ENCODE measurements at places on chromosomes 1 and 21.

- DNase-seq, result no peak
These were observed 97.9 kb upstream of the RAB3GAP2 start for GRCh38 chr1:220370041-220370700.

GRCh38 chr1:247528812-247529474, 7.3 kb downstream of the OR2C3 start:
- no peak for DNase-seq

DNA sequence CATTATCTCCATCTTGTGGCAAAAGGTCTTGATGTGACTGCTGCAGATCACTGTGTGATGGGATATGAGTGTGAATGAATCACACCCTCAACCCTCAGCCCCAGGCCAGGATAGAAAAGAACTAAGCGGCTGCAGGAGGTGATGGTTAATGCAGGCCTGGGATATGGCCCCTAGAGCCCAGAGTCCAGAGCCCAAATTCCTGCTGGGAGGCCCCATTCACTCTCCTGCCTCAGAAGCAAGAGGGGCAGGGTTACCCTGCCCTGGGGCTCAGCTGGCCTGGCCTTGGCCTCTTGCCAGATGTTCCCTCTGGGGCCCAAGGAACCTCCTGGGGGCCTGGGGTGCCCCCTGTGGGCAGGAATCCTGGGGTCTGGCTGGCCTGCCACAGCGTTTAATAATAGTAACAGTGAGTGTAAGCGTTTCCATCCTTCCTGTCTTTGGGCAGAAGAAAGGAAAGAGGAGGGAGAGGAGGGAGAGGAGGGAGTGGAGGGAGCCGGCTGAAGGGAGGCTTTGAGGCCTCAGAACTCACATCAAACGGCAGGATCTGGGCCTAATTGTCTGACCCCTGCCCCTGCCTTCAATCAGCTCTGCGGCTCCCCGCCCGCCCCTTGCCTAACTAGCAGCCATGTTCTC, 26.2 kb downstream of the DMAP1 start:
- DNase-seq, result no peak

DNA sequence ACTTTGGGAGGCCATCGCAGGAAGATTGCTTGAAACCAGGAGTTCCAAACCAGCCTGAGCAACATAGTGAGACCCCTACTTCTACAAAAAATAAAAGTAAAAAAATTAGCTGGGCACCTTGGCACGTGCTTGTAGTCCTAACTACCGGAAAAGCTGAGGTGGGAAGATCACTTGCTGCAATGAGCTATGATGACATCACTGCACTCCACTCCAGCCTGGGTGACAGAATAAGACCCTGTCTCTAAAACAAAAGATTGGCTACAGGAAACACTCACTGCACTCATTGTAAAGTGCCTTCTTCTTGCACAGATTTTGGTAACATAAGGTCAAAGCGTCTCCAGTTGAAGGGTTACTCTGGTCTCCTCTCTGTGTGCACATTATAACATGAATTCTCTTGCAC, 305.7 kb downstream of the TM2D1 start:
- DNase-seq, result no peak

DNA sequence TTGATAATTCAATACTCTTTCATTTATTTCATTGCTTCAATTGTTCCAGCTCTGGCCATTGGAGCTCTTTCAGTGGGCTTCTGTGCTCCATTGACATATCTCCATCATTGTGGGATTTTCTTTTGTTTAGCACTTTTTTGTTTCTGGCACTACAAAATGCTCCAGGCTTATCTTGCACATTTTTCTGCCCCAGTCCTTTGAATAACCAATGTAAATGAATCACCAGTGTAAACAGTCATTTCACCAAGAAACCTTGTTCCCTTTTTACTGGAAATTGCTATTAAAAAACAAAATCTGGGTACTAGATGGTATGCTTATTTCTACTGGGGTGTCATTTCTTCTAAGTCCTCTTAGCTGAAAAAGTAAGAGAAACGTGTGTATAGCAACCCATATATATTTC, 173.0 kb upstream of the LYPLAL1 start:
- DNase-seq, result no peak

DNA sequence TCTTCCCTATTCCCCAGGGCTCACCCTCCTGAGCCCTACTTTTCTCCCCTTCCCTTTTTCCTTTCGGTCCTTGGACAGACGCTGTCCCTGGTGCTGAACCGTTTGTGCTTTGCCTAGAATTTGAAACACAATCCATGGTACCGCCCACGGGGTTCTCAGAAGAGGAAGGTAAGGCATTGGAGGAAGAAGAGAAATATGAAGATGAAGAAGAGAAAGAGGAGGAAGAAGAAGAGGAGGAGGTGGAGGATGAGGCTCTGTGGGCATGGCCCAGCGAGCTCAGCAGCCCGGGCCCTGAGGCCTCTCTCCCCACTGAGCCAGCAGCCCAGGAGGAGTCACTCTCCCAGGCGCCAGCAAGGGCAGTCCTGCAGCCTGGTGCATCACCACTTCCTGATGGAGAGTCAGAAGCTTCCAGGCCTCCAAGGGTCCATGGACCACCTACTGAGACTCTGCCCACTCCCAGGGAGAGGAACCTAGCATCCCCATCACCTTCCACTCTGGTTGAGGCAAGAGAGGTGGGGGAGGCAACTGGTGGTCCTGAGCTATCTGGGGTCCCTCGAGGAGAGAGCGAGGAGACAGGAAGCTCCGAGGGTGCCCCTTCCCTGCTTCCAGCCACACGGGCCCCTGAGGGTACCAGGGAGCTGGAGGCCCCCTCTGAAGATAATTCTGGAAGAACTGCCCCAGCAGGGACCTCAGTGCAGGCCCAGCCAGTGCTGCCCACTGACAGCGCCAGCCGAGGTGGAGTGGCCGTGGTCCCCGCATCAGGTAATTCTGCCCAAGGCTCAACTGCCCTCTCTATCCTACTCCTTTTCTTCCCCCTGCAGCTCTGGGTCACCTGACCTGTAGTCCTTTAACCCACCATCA, 10.4 kb downstream of the BCAN start:
- DNase-seq, result no peak

DNA sequence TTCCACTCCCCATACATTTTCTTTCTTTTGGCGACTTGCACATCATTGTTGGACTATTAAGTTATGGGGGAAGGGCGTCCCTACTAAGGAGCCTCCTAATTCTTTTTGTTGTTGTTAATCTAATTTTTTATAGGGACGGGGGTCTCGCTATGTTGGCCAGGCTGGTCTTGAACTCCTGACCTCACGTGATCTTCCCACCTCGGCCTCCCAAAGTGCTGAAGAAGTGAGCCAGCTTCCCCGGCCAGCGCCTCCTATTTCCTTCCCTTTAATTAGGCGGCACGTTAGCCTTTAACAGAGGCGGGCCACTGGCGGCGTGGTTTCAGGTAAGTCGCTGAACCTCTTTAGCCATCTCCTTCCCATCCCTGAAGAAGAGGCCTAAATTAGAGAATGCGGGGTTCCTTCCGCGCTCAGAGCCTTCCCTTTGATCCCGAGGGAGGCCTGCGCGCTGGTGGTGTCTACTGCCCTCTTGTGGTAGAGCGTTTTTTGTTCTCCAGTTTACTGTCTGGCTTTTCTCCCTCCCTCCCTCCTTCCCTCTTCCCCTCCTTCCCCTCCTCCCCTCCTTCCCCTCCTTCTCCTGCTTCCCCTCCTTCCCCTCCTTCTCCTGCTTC, 38.1 kb downstream of the TNFRSF9 start:
- peak; percentile 23 for DNase-seq

DNA sequence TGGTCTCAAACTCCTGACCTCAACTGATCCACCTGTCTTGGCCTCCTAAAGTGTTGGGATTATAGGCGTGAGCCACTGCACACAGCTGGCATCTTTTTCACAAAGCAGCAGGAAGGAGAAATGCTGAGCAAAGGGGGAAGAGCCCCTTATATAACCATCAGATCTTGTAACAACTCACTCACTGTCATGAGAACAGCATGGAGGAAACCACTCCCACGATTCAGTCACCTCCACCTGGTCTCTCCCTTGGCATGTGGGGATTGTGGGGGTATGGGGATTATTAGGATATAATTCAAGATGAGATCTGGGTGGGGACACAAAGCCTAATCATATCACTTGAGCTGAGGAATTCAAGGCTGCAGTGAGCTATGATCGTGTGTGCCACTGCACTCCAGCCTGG, 3.0 kb upstream of the MFSD2A start:
- DNase-seq, result no peak

- DNase-seq, result no peak
These were observed 58.0 kb downstream of the NGF start for GRCh38 chr1:115280064-115280463.

DNA sequence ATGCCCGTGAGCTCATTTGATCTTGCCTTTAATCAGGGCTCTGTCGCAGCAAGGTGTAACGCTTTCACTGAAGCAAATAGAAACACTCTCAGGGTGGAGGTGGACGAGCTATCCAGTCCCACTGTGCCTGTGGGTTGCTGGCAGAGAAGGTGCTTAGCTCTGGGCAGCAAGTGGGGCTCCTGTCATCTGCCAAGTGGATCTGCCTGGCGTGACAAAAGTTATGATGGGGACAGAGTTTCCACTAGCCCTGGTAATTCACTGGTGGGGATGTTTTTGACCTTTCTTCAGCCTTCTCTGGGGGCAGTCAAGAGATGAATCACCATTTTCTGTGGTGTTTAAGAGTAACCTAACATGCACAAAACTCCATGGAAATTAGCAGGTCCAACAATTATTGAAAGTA, 71.3 kb upstream of the EDEM3 start:
- DNase-seq, result no peak

GRCh38 chr21:25408666-25409065, 198.6 kb downstream of the MRPL39 start:
- no peak for DNase-seq

DNA sequence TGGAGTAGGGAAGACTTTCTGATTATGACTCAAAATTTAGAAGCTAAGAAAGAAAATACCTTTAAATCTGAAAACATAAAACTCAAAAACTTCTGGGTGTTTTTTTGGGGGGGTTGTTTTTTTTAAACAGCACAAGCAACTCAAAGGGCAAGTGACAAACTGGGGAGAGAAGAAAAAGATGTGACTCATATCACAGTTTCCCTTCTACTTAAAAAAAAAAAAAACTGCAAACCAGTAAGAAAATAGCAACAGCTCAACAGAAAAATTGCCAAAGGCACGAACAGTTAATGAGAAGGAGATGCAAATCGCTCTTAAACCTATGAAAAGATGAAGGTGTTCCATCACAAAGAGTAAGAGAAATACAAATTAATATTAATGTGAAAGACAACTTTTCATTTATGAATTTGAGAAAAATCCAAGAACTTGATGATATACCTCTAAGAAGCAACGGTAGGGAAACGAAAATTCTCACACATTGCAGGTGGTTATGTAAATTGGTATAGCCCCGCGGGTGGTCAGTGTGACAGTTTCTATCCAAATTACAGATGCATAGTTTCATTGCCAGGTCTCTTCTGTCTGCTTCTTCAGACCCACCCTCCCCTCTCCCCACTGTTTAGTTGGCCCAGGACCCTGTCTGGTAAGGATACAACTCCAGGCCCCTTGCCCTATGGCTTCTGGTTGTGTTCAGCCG, 9.0 kb downstream of the IFNAR2 start:
- no peak for DNase-seq

- DNase-seq, result no peak
These were observed 545.9 kb downstream of the SMYD3 start for GRCh38 chr1:245961137-245961540.

DNA sequence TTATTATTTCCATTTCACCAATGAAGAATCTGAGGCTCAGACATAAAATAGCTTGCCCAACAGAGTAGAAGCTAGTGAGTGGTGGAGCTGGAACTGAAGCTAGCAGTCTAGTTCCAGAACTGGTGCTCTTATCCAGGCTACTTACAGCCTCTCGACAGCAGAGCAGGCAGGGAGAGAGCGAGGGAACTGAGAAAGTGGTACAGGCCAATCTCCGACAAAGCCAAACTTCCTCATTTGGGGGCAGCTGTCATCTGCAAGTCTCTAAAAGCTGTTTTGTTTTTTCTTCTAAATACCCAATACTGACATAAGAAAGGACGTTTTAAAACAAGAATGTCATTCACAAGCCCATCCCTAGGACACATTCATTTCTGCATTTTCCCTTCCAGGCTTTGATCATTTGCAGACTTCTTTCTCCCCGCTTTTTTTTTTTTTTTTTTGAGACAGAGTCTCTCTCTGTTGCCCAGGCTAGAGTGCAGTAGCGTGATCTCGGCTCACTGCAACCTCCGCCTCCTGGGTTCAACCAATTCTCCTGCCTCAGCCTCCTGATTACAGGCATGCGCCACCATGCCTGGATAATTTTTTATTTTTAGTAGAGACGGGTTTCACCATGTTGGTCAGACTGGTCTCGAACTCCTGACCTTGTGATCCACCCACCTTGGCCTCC, 20.0 kb downstream of the YIPF1 start:
- no peak for DNase-seq

DNA sequence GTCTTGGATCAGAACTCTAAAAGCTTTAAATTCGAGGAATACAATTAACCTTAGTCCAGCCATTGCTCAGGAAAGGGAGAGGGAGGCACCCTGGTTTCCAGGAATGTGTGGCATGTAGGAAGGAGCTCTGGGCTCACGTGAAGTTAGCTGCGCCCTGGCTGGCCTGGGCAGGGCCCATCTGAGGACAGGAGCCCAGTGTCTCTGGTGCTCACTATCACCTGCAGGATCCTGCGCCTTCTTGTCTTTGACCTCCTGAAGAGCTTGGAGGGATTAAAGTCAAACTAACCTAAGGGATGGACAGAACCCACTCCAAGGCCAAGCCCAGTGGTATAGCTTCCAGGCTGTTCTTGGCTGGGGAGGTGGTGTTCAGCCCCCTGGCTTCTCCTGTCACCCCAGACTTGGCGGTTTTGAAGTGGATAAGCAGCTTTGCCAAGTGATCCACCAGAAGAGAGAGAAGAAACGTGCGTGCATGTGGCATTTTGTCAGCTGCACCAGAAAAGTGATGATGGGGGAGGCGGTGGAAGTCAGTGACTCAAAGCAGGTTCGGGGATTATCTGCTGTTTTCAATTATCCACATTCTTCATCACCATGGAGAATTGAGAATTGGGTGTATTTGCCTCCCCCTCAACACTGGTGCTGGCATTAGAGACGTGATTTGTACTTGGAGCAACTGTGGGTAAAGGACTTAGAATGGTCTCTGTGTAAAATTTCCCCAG, 11.9 kb upstream of the KCNN3 start:
- no peak for DNase-seq

GRCh38 chr1:234912548-234913277, 215.9 kb downstream of the TOMM20 start:
- no peak for DNase-seq

GRCh38 chr1:173758980-173759379, 44.2 kb downstream of the KLHL20 start:
- no peak for DNase-seq

GRCh38 chr1:56509713-56510641, 69.4 kb downstream of the PLPP3 start:
- no peak for DNase-seq

DNA sequence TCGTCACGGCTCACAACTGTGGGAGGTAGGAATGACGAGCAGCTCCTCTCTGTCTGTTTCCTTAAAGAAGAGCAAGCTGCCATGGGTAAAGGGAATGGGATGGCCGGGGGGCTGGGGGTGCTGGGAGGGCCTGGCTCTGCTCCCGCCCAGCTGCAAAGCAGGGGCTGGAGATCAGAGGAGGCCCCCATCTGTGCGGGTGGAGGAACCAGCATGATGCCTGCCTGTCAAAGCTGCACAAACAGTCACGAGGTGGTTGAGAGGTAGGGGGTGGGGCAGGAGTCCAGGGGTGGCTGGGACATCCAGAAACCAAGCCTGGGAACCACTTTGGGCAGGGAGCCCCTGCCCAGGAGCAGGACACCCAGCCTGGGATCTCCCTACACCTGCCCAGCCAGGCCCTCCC, 12.6 kb downstream of the SLC41A1 start:
- no peak for DNase-seq
